ENCODE measurements at places on chromosomes 7 and 10.

GRCh38 chr10:97914837-97915211 lies 65.2 kb downstream of the GOLGA7B start:
- DNase-seq = peak; percentile 49

DNA sequence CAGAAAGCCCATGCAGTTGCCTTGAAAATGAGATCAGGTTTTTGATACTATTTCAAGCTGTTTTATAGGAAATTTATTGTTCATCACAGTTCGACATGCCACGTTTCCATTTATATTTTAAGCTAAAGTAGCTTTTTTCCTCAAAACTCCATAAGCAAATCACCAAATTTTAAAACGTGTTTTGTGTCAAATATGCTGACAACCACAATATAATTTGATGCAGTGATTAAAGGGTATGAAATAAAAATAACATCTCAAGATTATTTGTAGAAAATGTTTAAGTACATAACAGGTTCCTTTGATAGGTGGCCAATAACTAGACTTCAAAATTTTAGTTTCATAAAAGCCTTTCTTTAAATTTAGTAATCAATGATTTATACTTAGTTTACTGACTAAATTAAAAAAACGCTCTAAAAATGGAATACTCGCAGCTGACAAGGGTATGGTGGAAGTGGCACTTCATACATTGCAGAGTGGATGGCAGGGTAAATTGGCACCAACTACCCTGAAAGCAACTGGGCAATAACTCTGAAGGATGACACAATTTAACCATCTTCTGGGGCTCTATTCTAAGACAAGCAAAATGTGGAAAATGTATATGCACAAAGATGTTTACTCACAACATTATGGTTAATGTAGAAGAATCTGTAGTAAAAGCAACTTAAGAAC lies 481.6 kb downstream of the TNS3 start:
- DNase-seq = no peak

DNA sequence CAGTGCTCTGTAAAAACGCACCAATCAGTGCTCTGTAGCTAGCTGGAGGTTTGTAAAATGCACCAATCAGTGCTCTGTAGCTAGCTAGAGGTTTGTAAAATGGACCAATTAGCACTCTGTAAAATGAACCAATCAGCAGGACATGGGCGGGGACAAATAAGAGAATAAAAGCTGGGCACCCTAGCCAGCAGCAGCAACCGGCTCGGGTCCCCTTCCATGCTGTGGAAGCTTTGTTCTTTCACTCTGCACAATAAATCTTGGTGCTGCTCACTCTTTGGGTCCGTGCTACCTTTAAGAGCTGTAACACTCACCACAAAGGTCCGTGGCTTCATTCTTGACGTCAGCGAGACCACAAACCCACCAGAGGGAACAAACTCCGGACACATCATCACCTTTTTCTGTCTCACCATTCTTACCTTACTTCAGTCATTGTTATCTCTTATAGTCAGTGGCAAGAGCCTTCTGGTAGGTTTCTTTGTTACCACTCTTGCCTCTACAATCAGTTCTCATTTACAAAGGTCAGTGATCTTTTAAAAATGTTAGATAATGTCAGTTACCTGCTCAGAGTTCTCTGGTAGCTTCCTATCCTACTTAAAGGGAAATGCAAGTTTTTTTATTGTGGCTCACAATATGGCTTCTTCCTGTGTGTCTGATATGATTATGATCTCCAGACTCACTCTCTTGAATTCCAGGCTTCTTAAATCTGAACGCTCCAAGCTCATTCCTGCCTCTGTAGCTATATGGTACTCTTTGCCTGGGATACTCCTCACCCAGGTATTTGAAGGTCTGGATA lies 4.5 kb downstream of the STAM start:
- DNase-seq = peak; percentile 17

GRCh38 chr10:13743101-13743693 lies 156.4 kb downstream of the PRPF18 start:
- no peak for DNase-seq

DNA sequence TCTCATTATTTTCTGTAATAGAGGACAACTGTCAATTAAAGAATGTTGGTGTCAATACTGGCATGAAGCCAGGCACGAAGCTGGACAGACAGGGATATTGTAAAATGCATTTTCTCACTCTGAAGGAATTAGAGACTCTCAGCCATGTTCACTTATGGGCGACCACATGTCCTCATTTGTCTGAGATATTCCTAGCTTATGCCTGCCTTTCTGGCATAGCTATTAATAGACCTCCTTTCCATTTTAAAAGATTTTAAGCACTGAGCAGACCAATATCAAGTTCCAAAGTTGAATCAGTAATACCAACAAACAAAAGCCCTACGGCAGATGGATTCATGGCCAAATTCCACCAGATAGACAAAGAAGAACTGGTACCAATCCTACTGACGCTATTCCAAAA lies 589.9 kb downstream of the GRM8 start:
- DNase-seq = no peak

- DNase-seq = no peak
Measured at GRCh38 chr10:116589926-116590325, 833 bp upstream of the PNLIPRP1 start.

DNA sequence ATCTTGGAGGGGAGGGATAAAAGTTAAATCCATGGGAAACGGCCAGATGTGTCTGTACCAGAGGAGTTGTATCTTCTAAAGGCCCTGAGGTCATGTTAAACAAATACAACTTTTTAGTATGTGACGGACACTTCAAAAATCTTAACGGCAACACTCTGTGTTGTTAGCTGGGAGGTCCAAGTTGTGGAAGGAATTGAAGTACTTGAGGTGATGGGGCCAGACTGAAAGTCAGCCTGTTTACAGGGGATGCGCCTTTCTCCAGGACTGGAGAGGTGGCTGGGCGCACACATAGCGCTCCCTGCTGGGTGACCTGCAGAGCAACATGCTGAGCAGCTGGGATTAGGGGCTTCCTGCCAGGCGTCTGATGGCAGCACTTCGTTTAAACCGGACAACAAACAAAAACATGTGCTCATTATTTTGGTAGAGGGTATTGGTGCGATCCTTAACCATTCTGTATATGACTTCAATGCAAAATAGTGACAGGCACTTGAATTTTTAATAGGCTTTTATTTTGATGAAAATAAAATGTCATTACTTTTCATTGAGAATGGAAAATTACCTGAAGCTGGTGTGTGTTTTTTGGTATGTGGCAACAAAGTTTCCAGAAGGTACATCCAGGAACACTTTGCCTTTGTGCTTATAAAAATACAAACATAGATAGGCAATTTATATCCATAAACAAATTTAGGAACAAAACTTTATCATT lies 198.2 kb downstream of the MLLT10 start:
- DNase-seq = no peak

- DNase-seq = no peak
Measured at GRCh38 chr10:12420530-12421120, 71.3 kb downstream of the CAMK1D start.

DNA sequence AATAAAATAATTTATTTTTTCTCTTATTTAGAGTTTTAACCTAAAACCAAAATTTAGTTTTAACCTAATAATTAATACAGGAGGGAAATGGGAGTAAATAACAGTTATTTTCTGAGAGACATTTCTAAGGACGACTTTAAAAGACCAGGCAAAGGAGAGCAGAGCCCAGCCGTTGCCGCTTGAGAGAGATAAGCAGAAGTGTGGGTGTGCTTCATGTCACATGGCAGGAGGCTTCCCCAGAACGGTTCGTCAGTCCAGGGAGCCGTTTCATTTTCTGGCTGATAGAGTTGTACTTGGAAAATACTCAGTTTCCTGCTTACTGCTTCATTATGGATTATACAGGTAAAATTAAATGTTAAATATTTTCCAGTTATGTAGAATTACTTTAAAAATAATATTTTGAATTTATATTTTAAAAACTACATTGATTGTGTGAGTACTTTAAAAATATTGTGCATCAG lies 61.4 kb downstream of the ST7 start:
- no peak for DNase-seq

- DNase-seq = no peak
Measured at GRCh38 chr7:31919678-31920369, 150.4 kb downstream of the PDE1C start.

GRCh38 chr7:92793656-92794205 lies 42.6 kb downstream of the CDK6 start:
- DNase-seq = no peak

DNA sequence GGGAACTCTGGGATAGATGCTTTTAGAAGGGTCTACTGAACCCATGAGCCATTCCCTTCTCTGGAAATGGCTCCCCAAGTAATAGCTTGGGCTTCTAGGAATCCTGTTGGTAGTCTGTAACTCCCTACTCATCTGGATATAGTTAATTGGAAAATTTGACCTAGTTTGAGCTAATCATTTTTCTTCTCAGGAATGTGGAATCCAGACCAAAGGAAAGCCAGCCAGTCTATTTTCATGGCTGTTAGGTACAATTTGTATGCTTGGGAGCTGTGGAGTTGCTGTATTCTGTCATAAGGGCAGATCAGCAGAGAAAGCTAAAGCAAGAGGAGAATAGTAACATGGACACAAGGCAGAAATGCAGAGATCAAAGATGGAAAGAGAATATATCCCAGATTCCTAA lies 71.6 kb upstream of the C1GALT1 start:
- DNase-seq = no peak

GRCh38 chr7:113460067-113460466 lies 341.7 kb upstream of the SMIM30 start:
- no peak for DNase-seq

- no peak for DNase-seq
Measured at GRCh38 chr7:129728875-129729467, 117.5 kb downstream of the NRF1 start.

GRCh38 chr10:68367121-68367520 lies 34.4 kb upstream of the PBLD start:
- no peak for DNase-seq

- no peak for DNase-seq
Measured at GRCh38 chr10:102781921-102782557, 38.3 kb downstream of the WBP1L start.

GRCh38 chr7:97021747-97022490 lies 2.7 kb downstream of the DLX5 start:
- no peak for DNase-seq

DNA sequence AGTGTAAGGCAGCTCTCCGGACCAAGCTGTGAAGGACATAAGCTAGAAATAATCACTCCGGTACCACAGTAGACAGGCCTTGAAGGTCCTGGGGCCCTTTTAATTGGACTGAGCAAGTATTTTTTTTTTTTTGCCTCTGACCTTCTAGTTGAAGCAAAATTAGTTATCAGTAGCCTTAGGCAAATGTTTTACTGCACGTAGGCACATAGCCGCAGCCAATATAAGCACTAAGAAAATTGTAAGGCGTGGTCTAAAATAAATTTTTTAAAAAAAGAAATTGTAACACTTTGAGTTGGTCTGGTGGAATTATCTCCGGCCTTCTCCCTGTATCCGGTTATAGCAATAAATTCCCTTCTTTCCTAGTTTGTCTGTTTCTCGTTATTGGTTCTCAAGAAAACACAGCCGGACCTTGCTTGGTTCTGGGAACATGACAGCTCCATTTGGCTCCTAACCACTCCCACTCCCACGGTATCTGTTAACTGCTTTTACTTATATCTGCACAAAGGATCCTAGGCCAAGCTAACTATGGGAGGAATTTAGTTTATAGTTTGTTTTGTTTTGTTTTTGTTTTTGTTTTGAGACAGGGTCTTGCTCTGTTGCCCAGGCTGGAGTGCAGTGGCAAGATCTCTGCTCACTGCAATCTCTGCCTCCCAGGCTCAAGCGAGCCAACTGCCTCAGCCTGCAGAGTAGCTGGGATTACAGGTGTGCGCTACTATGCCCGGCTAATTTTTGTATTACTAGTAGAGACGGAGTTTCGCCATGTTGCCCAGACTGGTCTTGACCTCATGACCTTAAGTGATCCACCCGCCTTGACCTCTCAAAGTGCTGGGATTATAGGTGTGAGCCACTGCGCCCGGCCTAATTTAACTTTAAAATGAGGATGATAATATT lies 124.4 kb upstream of the KIF5B start:
- DNase-seq = no peak

- no peak for DNase-seq
Measured at GRCh38 chr10:72243822-72244437, 27.9 kb upstream of the ASCC1 start.

- DNase-seq = no peak
Measured at GRCh38 chr7:103821092-103821491, 168.4 kb downstream of the RELN start.

- no peak for DNase-seq
Measured at GRCh38 chr7:1151156-1151555, 8.8 kb downstream of the ZFAND2A start.

GRCh38 chr10:71073451-71074175 lies 138.8 kb upstream of the UNC5B start:
- no peak for DNase-seq

DNA sequence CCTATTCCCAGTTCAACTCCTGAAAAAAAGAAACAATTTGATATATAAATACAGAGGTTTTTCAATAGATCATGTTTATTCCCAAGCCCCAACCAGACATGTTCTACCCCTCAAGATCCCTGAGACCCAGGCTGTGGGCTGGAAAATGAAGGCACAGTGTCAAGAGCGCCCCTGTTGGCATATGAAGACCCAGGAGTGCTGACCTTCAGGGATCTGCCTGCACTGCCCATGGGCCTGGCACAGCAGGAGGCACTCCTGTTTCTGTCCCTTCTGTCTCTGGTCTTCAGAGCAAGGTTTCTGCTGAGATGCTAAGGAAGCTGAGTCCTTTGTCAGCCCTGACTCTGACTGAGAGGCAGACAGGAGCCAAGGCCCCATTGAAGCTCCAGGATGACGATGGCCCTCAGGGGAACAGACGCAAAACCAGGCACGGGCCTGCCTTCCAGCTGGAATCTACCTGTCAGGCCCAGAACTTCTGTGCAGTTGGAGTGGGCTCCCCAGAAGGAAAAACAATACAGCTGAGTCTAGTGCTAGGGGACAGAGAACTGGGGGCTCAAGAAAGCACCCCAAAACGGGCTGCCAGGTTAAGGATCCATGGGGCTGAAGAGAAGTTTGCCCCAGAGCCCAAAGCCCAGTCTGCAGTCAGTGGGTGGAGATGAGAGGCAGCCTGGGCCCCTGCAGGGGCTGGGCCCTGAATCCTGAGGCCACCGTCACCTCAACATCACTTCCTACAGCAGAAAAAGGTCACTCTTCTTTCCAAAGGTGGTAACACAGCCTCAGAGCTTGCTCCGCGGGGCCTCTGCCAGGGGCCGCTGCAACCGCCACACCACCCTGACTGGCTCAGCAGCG lies 6.7 kb upstream of the AIFM2 start:
- no peak for DNase-seq

- peak; percentile 12 for DNase-seq
Measured at GRCh38 chr7:157875230-157876179, 538.7 kb downstream of the DNAJB6 start.

GRCh38 chr10:86945361-86946212 lies 11.8 kb downstream of the MMRN2 start:
- DNase-seq = no peak
